Peyer's patch (tissue), 4 donors: ENCODE measurements at places on chromosomes 7 and 10.

DNA sequence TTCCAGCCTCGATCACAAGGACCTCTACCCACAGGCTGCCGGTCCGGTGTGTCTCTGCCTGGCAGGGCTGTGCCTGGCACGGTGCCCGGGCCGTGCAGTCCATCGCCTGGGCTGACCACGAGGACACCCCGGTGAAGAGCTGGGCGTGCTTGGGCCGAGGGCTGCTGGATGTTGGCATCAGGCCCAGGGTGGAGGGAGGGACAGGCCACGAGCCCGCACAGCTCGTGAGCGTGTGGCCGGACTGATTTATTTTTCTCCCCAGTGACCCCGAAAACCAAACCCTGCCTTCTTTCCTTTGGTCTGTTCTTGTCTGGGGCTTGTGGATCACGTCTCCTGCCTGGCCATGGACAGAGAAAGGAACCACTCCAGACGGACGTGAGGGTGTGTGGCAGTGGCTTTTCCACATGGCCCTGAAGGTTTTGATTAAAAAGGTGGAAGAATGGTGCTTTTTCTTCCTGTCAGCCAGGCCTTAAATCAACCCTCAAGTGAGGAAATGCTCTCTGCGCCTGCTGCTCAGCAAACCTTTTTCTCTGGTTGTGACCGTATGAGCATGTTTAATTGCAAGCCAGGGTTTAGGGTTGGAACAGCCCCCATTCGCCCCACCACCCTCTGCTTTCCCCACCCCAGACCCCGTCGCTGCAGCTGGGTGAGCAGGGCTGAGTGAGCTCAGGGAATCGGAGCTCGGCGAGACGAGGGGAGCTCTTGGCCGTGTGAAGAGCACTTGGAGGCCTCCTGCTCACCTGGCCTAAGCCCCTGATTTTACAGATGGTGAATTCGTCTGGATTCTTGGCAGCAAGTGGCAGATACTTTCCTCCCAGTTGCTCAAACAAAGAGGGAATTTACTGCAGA lies 130.1 kb downstream of the RGS10 start:
- no peak for DNase-seq

GRCh38 chr10:43201545-43202131 lies 63.4 kb downstream of the CSGALNACT2 start:
- DNase-seq = peak; percentile 39

DNA sequence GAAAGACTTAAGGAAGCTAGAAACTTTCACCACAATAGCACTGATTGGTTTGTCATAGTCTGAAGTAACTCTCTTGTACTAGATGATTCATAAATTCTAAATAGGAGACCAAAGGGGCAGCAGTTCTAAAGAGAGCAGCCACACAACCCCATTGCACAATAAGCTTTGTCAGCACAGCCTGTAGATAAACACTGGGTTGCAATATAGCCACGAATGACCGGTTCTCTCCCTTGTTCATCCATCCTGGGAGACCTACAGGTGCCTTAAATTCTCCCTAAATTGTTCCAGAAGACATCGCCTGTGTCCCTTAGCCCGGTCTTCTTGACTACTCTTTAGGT lies 167.0 kb downstream of the SNX13 start:
- no peak for DNase-seq

GRCh38 chr7:129343099-129343700 lies 91.0 kb upstream of the STRIP2 start:
- no peak for DNase-seq
